Stimulated activated CD8-positive, alpha-beta memory T cell treated with anti-CD3 and anti-CD28 coated beads, Interleukin-4, amount 100 ng/mL, for 1 hour (primary cell): ENCODE measurements at places on chromosomes 6 and 20.

DNA sequence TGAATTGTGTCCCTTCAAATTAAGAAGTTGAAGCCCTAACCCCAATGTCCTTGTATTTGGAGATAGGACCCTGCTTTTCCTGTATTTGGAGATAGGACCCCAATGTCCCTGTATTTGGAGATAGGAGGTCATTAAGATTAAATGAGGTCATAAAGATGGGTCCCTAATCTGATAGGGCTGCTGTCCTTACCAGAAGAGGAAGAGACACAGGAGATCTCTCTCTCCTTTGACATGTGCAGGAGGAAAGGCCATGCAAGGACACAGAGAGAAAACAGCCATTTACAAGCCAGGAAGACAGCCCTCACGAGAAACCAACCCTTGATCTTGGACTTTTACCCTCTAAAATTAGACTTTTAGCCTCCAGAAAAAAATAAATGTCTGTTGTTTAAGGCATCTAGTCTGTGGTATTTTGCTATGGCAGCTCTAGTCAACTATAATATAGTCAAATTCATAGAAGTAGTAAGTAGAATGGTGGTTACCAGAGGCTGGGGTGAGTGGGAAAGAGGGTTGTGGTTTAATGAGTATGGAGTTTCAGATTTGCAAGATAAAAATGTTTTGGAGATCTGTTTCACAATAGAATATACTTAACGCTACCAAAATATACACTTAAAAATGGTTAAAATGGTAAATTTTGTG lies 59.3 kb downstream of the UBE3D start:
- no peak for DNase-seq

- DNase-seq = no peak
Observed at GRCh38 chr20:22411627-22412450, 172.5 kb downstream of the FOXA2 start.

DNA sequence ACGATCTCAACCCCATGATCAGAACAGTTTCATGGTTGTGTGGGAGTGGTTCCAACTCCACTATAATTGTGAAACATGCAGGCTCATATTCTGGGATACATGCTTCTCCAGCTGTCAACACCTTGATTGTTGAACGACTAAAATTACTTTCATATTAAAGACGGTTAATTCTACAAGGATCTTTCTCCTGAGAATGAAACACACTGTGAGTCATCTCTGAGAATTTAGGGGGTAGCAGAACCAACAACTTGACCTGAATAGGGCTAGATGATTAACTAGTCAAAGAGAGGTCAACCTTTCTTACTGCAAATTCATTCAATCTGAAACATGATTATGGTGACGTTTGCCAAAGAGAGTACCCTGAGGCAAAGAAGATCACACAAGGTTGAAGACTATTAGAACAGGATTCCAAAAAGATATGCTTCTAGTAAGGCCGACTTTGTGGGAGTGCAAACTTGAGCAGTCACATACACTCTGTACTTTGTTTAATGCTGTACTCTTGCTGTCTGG lies 175.2 kb upstream of the CITED2 start:
- DNase-seq = no peak

GRCh38 chr6:129031051-129031599 lies 148.2 kb downstream of the LAMA2 start:
- DNase-seq = no peak

GRCh38 chr6:2988094-2988425 lies 11.6 kb upstream of the NQO2 start:
- DNase-seq = no peak

- DNase-seq = no peak
Observed at GRCh38 chr6:148365041-148365440, 22.4 kb downstream of the SASH1 start.

GRCh38 chr20:35146299-35146919 lies 727 bp downstream of the EDEM2 start:
- DNase-seq = no peak

- no peak for DNase-seq
Observed at GRCh38 chr6:90343576-90343975, 46.9 kb upstream of the BACH2 start.

GRCh38 chr6:114334237-114334636 lies 8.6 kb downstream of the HS3ST5 start:
- DNase-seq = no peak

GRCh38 chr6:168095171-168095691 lies 16.2 kb upstream of the FRMD1 start:
- no peak for DNase-seq

GRCh38 chr6:78962448-78962847 lies 95.1 kb downstream of the IRAK1BP1 start:
- DNase-seq = no peak

DNA sequence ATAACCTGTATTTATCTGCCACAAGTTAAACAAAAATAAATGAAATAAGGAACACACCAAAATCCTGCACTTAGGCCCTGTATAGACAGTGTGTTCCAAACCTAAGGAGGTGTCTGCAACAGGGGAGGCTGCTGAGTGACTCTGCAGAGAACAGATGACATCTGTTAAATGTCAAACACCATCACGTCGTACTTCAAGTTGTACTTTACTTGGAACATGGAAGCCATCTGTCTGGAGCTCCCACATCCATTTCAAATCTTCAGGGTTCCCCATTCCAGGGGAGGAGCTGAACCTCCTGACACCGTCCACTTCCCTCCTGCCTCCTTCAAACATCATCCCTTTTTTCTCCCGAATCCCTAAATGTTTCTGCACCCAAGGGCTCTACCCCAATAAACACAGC lies 1.8 kb upstream of the MAP7 start:
- DNase-seq = no peak

GRCh38 chr6:89008815-89009374 lies 45.5 kb upstream of the RNGTT start:
- DNase-seq = no peak

DNA sequence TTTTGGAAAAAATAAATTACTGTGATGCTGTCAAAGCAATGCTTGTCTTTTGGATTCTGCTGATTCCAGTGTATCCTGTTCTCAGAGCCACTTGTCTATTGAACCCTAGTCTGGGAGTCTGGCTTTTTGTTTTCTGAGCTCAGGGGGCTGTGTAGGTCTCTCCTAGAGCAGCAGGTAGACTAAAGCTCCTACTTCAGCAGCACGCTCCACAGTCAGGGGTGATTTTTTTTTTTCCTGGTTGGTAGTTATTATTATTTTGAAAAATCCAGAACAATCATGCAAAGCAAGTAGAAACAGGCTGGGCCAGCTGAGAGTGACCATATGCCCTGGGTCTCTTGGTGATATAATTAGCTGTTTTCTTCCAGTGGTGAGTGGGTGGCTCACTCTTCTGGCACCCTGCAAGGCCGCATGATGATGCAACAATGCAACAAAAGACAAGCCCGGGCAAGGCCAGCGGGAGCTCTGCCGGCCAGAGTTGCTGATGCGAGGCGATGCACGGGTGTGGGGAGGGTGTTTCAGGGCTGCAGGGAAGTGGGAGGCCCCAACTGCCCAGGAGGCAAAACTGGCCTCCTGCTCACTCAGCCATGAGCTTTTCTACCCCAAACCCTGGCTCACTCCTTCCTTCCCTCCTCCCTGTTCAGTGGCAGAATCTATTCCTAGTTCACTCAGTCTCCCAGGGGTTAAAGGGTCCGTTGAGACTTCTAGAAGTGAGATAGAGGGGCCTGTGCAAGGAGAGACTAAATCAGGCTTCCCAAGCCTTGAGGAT lies 11.5 kb upstream of the CDKN1A start:
- no peak for DNase-seq

DNA sequence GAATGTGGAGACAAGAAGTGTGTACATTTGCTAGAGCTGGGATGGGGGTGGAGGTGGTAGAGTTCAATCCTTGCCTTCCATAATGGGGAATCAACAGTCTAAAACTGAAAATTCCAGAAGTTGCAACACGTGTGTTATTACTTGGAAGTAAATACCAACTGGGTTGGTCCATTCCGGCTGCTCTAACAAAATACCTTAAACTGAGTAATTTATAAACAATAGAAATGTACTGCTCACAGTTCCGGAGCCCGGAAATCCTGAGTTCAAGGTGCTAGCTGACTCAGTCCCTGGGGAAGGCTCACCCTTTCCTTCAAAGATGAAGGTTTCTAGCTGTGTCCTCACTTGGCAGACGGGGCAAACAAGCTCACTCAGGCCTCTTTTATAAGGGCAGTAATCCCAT lies 59.0 kb downstream of the RIN2 start:
- DNase-seq = no peak

DNA sequence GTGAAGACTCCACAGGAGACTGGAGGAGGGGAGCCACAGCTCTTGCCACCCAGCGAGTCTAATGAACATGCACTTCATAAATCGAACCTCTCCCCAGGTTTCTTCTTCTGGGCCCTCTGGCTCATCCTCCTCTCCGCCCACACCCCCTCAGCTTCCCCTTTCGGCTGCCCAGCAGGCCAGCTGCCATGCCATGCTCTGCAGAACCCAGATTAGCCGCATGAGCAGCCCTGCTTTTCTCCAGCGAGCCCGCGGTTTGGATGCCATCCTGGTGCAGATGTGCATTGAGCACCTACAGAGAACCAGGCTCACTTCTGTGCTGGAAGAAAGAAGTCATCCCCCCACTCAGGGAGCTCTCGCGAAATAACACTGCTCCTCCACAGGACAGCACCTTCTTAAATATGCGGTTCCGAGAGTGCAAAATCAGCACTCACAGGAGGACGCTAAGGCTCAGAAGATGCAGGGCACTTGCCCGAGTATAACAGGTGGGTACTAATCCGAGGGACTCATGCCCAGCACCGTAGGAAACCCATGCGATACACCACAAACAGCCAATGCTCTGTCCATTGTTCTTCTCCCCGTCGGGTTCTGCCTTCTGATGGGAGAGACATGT lies 143.0 kb upstream of the THBS2 start:
- DNase-seq = no peak

DNA sequence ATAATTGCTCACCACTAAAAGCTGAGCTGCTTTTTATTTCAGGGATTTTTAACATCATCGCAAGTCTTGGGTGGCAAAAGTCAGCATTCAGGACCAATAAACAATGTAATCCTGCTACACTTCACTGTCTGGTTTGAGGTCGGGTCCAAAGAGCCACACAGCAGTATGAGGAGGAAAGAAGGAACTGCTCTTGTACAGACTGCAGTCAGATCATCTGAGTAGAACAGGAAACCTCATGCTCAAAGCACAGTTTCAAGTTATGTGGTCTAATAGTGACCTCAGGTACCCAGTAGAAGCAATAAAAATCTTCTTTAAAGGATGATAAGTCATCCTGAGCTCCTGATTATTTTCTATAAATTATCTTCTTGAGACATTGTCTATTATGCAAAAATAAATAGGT lies 211.4 kb downstream of the FUT9 start:
- DNase-seq = no peak

- DNase-seq = no peak
Observed at GRCh38 chr6:146851837-146852236, 253.1 kb downstream of the ADGB start.

DNA sequence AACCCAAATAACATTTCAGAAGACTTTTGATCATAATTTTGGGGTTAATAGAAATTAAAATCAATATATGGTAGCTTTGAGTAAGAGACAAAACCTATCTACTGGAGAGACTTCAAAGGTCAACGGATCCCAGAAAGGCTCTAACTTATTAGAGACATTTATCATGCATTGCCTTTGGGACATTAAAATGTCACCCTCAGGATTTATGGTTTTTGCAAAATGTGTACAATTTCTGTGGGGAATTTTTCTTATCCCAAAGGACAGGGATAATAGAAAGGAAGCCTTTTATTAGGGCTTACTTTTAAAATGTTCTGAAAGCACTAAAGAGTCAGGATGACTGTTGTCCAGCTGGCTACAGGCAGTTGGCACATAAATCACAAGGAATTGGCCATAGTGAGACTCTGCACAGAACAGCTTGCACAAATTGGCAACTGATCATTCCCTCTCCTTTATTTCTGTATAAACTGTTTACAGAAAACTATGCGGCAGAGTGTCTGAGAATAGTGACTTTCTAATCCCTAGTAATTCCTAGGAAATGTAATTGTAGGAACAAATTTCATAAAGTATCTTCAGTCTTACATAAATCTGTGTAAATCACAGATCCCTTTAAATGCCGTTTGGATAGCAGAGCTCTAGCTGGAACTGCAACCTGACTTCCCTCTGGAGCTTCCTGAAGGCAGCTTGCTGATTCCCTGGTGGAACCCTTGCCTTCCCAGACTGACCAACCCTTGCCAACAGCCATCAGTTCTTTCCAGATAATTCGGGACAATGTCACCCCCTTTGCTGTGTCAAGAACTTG lies 201.1 kb upstream of the PREP start:
- no peak for DNase-seq

DNA sequence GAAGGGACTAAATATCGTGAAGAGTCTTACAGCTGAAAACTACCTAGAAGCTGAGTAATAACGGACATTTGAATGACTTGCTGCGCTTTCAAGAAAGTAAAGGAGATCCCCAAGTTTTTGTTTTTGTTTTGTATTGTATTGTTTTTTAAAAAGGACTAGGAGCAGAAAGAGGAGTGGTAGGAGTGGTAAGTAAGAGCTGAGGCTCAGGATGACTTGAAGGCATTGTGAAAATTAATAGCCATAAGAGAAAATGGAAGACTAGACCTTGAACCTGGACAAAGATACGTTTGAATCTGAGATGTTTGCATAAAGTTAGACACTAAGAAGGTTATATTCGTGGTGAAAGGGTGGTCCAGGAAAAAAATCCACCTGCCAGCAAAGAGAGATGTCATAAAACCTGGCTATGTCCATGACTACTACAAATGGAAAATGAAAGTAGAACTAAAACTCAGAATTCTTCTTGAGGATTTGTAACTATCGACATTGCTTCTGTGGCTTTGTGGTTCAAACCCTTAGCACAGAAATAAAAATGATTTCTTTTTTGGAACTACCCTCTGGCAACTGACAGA lies 824.8 kb upstream of the FLRT3 start:
- no peak for DNase-seq

DNA sequence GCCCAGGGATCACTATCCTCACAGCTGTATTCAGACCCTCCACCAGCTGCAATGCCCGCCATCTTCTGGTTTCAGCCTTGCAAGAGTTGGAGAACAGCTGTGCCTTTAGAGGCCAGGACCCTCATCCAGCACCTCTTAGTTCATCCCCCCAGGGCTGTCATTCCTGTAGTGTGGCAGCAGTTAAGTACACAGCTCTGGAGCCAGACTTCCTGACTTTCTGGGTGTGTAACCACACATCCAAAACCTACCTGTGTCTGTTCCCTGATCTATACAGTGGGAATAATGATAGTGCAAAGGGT lies 452 bp upstream of the TREM2 start:
- DNase-seq = no peak

DNA sequence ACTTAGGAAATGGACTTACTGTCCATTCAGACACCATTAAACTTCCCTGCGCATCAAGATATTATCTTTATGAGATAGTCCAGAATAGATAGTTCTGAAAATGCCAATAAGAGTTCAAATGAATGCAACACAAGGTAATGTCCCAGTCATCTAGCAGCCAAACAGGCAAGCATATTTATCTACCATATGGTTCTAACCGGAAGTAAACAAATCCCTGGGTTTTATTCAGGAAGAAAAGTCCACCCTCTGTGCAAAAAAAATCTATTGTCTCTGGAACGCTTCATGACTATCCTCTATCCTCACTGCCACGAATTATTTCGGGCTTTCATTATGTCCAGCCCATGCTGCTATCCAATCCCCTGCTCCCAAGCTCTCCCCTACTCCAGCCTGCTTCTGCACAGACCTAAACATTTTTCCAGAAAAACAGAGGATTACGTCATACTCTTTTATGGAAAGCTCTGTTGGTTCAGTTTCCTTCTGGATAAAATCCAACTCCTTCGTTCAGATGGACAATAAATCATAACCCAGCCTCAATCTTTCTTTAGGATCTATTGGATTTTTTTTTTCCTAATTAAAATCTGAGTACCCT lies 11.4 kb downstream of the PPIL6 start:
- DNase-seq = no peak
